ENCODE measurements at places on chromosomes 1 and 21.

- no peak for DNase-seq
Measured at GRCh38 chr1:158809256-158809655, 21.9 kb upstream of the MNDA start.

- no peak for DNase-seq
Measured at GRCh38 chr1:42933060-42933586, 25.5 kb downstream of the SLC2A1 start.

- DNase-seq = no peak
Measured at GRCh38 chr1:158019171-158019868, 25.9 kb downstream of the KIRREL1 start.

DNA sequence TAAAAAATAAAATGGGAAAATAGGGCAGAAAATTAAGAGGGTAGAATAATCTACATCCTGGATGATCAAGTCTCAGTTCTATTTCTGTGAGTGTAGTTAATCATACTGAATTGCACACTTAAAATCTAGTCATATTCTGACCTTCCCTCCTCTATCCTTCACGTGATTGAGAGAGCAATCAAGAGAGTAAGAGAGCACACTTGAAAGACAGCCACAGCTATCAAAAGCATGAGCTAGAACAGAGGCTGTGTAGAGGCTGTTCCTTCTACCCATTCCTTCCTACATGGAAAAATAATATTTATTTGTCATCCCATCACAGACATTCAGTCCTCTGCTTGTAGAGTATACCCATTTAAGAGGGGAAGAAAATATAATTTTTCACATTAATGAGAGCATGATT lies 52.4 kb downstream of the PHC2 start:
- DNase-seq = no peak

DNA sequence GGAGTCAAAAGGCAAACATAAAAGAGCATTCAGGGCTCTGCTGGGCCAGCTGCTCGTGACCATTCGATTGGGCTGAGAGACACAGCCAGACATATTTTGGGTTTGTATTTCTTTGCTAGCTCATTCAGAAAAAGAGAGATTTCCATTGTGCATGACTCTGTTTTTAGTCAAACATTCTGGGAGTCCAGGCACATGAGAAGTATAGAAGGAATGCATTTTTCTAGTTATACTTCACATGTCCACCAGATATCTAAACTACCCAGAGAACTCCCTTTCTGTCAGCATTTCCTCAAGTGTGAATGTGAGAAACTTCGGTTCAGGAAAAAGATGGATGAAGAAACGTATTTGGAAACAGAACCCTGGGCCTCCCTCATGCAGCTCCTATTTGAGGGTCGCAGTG lies 6.3 kb upstream of the KCNE1 start:
- no peak for DNase-seq

DNA sequence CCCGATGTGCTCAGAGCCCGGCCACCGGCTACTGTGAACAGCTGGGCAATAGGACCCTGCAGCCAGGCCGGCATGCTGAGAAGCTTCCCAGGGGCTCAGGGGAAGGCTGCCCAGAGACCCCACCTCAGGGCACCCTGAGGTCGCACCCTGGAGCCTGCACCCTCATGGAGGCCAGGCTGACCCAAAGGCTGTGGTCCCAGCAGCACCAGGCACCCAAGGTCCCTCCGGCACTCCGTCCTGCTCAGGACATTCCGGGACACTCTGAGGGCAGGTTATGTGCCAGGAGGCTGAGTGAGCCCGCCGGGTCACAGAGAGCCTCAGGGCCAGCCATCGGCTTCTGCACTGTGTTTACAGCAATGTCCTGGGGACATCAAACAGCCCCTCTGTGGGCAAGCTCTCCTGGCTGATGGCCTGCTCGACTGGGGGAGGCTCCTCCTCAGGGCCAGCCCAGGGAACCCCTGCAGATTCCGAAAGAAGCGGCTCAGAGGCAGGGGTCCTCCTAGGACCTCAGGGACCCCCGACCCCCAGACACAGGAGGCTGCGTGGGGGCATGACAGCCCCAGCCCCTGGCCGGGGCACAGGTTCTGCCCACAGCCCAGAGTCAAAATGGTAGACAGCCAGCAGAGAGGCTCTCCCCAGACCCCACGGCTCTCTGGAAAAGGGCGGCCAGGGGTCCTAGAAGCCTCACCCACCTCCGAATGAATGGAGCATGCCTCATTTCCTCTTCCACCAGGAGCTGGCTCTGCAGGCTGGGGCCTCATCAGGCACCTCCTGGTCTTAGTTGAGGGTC lies 8.2 kb downstream of the SLC19A1 start:
- DNase-seq = no peak

GRCh38 chr1:10667861-10668761 lies 128.3 kb downstream of the CASZ1 start:
- DNase-seq = no peak

- DNase-seq = no peak
Measured at GRCh38 chr1:199010933-199011332, 372.1 kb downstream of the PTPRC start.

- no peak for DNase-seq
Measured at GRCh38 chr1:224684979-224685425, 68.9 kb downstream of the CNIH3 start.

DNA sequence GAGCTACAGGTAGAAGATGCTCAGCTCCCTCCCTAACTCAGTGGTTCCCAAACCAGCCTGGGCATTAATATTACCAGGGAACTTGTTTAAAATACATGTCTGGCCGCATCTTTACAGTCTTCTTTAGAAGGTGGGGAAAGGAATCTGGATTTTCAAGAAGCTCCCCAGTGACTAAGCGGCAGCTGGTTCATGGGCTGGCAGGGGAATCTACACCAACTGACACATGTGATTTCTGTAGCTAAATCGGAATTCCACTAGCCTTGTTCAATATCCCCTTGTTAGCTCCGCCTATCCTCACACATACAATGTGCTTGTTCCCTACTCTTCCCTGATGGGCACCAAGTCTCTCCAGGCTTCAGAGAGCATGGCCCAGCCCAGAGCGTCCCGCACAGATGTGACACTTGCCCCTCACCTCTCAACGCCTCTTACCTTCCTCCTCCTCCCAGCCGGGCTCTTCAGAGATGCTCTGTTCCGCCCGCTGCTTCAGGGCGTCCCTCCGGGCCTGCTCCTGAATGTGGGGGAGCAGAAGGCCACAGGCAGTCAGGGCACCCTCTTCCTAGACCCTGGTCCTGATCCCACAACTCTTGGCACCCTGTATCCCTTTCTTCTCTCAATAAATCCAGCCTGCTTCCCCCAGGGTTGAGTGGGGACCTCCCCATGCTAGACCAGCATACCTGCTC lies 15.3 kb downstream of the TSSK3 start:
- DNase-seq = no peak

GRCh38 chr1:38082769-38083263 lies 36.2 kb upstream of the POU3F1 start:
- DNase-seq = no peak

DNA sequence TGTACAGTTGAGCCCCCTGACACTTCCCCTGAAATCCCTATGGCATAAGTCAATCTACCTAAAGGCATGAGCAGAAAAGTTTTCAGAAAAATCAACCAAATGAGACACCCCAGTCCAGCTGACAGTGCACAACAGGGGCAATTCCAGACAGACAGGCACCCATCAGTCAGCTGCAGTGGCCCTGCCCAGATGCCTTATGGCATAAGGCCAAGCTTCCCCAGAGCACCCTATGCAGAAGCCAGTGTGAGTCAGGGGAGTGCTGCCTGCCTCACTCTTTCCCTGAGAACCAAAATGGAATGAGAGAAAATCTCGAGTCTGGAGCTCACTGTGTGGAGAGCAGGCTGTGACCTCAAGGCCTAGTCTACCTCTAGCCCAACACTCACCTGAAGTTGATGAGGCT lies 38.1 kb downstream of the MRAP start:
- no peak for DNase-seq

DNA sequence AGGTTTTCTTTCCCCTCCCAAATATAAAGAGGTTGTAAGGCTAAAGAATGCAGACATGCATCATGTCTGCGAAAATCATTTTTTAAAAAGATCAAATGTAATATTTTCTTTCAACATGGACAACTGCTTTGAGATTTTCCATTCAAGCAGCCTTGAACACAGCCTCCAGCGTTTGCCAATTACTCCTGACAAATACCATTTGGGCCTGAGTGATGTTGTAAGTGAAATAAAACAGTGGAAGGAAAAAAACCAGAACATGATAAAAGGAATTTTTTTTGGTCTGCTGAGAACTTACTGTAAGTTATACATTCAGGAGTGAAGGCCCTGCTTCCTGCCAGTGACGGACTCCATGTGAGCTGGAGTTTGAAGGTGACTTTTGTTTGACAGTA lies 37.2 kb downstream of the SETD4 start:
- no peak for DNase-seq

- DNase-seq = no peak
Measured at GRCh38 chr1:3073489-3074296, 4.7 kb downstream of the PRDM16 start.

GRCh38 chr1:10429868-10430215 lies 391 bp upstream of the CENPS start:
- DNase-seq = no peak

DNA sequence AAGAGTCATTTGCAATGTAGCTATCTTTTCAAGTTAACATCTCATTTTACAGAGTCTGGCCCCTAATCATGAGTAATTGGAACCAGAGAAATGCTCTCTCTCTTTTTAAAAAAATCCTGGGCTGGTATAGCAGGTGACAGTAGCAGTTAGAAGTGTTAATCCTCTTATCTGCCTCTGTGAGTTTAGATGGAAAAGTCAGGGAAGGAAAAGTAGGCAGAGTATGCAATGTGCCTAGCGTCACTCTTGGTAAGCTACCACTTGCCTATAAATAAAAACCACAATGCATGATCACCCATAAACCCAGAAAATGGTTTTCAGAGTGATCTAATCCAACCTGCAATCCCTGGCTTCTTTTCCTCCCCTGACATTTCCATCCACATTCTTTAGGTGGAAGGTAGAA lies 43.2 kb downstream of the UTP25 start:
- DNase-seq = no peak

GRCh38 chr1:244369256-244370057 lies 82.3 kb downstream of the ADSS2 start:
- no peak for DNase-seq

DNA sequence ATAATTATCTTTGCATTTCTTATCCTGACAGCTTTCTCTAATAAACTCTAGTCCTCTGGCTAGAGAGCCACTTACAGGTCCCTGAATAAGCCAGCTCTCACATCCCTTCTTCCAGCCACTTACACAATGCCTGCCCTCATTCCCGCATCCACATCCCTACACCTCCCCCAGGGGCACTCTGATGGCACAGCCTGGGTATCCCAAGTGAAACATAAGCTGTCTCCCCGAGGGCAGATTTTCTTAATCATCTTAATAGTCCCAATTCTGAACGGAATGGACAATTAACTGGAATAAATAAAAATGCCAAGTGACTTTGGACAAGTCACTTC lies 4.9 kb downstream of the RHOC start:
- DNase-seq = no peak

DNA sequence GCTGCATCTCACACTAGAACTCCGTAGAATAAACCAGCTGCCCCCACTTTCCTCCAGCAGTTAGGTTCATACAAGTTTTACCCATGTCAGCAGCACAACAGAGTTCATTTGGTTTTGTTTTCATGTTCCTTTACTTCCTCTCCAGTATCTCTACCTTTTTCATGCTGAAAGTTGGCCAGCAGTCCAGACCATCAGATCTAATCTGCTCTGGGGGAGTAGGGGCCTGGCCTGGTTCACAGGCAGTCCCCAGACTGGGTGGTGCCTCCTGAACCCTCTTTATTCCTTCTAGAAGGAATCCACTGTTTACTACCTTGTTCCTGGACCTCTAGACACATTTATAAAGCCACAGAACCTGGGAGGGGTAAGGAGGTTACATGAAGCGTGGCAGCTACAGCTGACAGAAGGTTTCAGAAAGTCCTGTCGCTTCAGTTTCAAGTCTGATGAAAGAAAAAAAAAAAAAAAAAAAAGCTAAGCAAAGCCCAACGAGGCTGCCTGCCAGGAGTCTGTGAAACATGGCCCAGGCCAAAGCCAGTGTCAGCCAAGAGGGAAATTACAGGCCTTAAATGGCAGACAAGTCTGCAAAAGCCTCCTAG lies 184.6 kb upstream of the JUN start:
- peak; percentile 21 for DNase-seq

DNA sequence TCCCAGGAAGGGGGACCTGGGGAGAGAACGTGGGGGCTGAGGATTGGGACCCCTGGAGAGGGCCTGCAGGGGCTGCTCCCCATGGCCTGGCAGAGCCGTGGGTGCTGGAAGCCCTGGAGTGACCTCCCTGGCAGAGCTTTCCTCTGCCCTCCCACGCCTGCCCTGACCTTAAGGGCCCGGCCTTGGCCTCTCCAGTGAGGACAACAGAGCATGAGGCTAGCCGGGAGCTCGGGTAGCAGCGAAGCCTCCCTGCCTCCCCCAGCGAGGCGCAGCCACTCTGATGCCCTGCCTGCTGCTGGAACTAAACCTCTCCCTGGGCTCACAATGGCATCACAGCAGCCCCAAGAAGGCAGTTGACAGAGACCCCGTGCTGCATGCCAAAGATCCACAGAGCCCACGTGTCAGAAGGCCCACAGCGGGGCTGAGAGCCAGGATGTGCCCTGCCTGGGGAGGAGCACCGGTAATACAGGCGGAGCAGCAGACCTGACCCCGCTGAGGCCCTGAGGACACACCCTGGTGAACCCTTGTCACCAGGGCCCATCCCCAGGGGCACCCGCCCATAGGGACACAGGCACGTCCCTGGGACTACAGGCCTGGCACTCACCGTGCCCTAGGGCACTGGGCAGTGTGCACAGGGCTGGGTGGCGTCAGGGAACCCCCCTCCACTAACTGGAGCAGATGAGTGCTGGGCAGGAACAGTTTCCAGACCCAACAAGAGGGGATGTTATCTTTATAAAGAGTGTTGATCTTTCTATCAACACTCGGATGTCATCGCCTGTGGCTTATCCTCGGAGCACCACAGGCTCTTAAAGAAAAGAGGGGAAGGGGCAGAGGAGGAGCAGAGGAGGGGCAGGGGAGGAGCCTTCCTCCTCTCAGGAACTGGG lies 48.4 kb downstream of the ARHGEF16 start:
- DNase-seq = no peak

- DNase-seq = no peak
Measured at GRCh38 chr1:167642501-167642826, 12.4 kb downstream of the RCSD1 start.

DNA sequence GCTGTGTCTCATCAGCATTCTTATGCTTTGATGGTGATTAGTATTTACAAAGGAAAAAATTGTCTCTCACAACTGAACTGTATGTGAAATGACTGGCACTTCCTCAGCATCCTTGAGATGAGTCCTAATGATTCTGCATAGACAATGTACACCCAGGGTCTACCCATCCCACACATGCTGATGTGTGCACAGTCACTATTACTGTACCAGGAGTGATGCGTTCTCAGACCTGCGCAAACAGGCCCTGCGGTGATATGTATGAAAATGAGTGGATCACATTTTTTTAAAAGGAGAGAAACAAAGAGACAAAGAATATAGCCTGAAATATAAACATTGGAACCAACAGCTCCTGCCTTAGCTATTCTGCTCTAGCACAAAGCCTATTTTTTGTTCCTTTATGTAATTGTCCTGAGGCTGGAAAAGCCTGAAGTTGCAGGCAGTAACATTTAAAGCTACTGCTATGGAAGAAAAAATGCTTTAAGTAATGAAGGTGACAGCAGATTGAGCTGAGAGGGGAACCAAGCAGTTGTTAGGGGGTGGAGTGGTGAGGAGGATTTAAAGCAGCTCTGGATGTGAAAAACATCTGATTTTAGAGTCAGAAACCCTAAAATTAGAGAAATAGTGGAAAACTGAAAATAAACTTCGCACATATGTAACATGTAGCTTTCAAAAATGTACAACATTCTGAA lies 5.5 kb downstream of the RCAN1 start:
- no peak for DNase-seq

All from CD4-positive, alpha-beta T cell treated with Interleukin-6 at 100 ng/mL for 8 hours (primary cell).